Activated CD8-positive, alpha-beta T cell treated with anti-CD3 and anti-CD28 coated beads, Interleukin-2, amount 10 ng/mL, durations not matched to agents 7 days and 5 days (primary cell): ENCODE measurements at places on chromosomes 6 and 20. TPM values are rescaled to one million over a fixed set of nuclear protein-coding genes. Genes with fewer than 3 reads are reported as not detected.

GRCh38 chr20:20076297-20077065 is 24.1 kb downstream of the CFAP61 start:
- DNase-seq, result no peak

Gene GPX5
- not detected for total RNA-seq

DNA sequence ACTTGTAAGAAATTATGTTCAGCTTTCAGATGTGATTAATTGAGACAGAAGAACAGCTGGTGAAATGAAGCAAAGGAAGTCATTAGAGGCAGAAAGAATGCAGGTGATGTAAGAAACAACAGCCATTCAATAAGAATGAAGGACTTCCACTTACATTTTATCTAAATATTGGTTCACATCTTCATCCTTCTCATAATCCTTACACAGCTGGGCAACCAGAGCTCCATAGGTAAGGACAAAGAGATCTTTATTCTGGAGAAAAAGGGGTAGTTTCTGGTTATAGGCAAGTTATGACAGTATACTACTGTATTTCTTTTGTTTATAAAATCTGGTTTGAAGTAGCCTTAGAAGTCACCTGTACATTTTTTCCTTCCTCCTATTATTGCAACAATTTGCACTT is 2.3 kb downstream of the TRAPPC3L start:
- no peak for DNase-seq

- no peak for DNase-seq
Measured at GRCh38 chr6:140732155-140732554, 1357.7 kb upstream of the CITED2 start.

- DNase-seq, result no peak
Measured at GRCh38 chr6:150588888-150589499, 10.7 kb upstream of the PLEKHG1 start.

Gene DNAH8
- not detected for total RNA-seq
